ENCODE measurements at places on chromosomes 7 and 10.
A peak's percentile ranks its signal among the peaks of the same experiment; 100 is the strongest.

- no peak for DNase-seq
Observed at GRCh38 chr7:81648716-81649115, 121.1 kb downstream of the HGF start.

- no peak for DNase-seq
Observed at GRCh38 chr10:46289209-46289810, 2.5 kb downstream of the ANTXRL start.

DNA sequence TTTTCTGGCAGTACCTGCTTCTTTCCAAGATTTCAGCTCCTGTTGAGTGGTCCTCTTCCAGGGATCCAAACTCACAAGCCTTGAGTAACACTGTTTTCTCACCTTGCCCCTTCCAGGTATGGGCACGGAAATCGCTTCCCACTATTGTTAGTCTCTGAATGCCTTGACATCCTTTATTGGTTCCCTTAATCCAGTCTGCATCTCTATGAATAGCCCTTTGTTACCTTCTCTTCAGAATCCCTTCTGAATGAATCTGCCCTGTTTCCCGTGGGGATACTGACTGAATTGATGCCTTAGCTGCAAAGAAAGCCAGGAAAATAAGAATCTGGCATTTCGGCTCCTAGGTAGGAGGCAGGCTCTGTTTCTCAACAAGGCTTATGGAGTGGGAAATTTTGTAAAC is 467.7 kb downstream of the PLXNA4 start:
- DNase-seq, result no peak

- no peak for DNase-seq
Observed at GRCh38 chr10:64494901-64495300, 973.7 kb downstream of the REEP3 start.

GRCh38 chr10:96765406-96766240 is 45.3 kb upstream of the PIK3AP1 start:
- DNase-seq, result peak; percentile 43

DNA sequence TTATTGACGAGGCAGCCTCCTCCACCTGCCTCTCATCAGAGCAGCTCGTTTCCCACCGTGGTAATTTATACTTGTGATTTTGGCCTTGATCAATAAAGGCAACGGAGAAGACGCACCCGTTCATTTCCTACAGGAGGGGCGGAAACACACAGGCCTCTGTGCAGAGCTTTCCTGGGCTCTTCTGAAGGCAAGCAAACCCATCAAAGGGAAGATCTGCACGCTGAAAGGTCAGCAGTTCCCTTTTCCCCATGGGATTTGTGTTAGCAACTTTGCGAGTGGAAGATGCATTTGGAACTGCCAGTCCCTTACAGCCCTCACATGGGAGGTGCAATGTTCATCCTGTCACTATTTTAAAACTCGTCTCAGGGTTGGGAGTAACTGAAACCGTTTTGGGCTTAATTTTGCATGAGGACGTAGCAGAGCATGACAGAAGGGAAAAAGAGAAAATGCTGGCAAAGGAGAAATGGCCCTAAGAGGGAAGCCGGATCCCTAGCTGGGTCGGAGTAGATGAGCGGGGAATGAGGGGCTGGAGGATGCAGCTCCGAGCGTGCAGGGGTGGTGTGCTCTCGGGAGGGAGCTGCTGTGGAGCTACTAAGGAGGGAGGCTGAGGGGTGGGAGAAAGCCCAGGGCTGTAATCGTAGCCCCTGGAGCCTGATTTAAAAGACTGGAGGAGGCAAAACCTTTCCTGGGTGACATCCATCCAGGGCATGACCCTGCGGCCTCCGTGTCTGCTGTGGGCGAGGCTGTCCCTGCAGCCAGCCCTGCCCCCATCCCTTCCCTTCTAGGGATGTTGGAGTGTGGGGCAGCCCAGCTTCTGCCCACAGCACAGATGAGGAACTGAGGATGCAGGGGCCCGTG is 111.1 kb upstream of the FAM20C start:
- DNase-seq, result no peak

DNA sequence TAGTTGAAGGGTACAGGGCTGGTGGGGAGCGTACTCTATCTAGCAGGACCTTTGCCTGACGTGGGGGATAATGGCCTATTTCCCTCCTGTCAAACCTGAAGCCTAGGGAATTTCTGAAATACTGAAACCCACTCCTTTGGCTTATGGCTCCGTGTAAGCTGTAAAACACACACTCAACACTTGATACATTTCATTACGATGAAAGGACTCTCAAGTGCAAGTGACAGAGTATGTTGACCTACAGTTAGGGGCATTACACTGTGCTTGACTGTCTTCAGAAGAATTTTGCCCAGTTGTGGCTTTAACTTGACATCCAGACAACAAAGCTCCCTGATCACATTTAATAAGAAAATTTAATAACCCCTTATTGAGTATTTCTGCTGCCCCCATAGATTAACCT is 194.3 kb downstream of the BAMBI start:
- no peak for DNase-seq

DNA sequence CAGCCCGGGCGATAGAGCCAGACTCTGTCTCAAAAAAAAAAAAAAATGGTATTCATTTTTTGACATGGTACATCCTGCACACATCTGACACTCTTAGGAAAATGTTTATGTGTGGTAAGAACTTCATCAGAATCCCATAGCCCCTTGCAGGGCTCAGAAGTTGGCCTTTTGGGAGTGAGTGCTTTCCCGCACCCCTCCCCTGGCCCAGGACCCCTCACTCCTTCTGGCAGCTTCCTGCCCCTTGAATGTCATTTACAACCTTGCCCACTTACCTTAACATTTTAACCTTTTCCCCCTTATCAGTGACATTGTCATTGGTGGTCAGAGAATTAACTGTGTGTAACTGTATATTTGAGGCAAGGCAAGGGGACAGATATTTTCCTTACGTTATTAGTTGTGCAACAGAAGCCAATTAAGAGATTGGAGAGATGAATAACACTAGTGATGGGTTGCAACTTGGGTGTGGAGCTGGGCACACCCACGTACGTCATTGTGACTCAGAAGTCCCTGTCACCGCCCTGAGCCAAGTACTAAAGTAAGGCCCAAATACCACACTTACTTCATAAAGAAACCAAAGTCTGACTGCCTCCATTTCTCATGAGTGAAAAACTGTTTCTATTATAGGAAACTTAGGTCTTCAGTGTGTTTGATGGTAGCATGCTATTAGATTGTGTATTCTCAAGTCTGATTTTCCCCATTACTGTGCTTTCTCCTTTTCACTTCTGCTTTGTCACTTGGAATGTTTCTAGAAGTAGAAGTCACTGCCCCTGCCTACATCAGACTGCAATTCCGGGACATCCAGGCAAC is 31.6 kb downstream of the OGDH start:
- peak; percentile 91 for DNase-seq

GRCh38 chr10:104323760-104324201 is 14.5 kb downstream of the ITPRIP start:
- no peak for DNase-seq

- DNase-seq, result no peak
Observed at GRCh38 chr7:16609842-16610450, 35.6 kb downstream of the ANKMY2 start.

DNA sequence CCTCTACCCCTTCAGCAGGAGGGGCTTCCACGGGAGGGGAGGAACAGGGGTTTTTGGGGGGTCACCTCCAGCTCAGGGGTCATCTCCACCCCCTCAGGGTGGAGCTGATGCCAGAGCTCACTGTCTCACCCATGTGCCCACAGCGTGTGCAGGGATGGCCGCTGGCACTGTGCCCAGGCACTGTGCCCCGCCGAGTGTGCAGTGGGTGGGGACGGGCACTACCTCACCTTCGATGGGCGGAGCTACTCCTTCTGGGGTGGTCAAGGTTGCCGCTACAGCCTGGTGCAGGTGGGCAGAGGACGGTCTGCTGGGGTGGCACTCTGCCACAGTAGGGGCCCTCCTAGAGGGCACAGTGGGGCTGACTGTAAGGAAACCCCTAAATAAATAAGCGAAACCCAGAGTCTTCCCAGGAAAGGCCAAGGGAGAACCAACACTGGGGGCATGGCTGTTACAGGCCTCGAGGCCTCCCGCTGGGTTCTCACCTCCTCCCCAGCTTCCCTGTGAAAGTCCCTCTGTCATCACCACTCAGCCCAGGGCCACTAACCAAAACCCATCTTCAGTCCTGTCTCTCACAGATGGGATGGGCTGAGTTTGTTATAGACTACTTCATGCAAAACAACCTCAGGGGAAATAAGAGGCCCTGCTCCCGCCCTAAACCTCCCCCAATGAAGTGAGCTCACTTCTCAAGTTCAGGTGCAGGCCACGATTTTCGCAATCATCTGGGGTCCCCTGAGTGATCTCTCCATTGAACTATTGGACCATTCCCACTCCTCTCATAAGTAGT is 7.4 kb upstream of the ZNF467 start:
- no peak for DNase-seq

GRCh38 chr10:88986549-88987242 is 3.9 kb upstream of the FAS start:
- no peak for DNase-seq

- no peak for DNase-seq
Observed at GRCh38 chr10:96118604-96119450, 11.3 kb upstream of the ZNF518A start.

- no peak for DNase-seq
Observed at GRCh38 chr10:13955409-13956068, 368.8 kb downstream of the PRPF18 start.

GRCh38 chr10:69655124-69655867 is 25.2 kb downstream of the FAM241B start:
- DNase-seq, result no peak

DNA sequence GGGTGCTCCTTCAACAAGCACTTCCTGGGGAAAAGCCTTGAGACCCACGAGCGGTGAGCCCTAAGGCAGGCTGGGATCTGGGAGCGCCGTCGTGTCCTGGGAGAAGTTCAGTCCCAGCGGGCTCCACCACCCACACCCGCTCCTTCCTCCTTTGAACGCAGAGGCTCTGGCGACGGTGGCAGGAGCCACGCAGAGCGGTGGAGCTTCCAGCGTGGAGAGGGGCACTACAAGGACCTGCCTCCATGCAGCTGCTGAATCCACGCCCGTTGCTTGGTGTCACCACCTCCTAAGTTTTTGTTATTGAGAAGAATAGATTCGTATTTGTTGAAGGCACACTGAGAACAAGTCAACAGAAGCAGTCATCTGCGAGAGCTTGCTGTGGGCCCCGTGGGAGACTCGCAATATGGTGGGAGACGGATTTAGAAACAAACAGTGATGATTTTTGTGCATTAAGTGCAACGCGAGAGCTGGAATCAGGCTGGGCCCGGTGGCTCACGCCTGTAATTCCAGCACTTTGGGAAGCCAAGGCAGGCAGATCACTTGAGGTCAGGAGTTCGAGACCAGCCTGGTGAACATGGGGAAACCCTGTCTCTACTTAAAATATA is 60.1 kb upstream of the SDK1 start:
- no peak for DNase-seq

- no peak for DNase-seq
Observed at GRCh38 chr10:103595933-103596726, 102.6 kb downstream of the NEURL1 start.

- DNase-seq, result no peak
Observed at GRCh38 chr10:101284744-101285463, 55.6 kb upstream of the LBX1 start.

DNA sequence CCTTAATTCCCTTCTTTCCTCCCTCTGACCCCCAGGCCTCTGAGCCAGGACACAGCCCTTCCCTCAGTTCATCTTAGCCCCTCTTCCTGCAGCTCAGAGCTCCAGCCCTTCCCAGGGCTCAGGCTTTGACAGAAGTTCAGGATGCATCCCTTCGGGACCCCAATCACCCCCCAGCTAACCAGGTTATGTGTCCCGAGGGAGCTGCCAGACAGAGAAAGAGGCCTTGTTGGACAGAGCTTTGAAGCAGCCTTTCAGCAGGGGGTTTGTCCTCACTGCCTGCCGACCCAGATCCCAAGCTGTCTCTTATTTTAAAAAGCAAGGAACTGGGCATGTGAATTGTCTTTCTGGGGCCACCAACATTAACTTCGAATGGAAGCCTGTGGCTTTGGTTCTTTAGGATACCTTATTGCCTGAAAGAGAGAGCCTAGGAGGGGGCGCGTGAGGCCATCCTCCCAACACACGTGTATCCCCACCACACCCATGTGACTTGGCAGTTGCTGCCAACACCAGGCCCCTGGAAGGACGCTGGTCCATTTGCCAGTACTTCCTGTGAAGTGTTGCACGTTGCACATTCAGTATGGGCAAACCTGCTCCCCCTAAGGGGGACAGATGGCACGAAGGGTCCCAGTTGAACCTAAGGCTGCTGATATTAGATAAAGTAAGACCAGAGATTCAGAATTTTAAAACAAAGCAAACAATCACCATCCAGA is 858 bp downstream of the CCDC136 start:
- DNase-seq, result no peak

- DNase-seq, result no peak
Observed at GRCh38 chr10:128258421-128258976, 132.3 kb upstream of the MKI67 start.

DNA sequence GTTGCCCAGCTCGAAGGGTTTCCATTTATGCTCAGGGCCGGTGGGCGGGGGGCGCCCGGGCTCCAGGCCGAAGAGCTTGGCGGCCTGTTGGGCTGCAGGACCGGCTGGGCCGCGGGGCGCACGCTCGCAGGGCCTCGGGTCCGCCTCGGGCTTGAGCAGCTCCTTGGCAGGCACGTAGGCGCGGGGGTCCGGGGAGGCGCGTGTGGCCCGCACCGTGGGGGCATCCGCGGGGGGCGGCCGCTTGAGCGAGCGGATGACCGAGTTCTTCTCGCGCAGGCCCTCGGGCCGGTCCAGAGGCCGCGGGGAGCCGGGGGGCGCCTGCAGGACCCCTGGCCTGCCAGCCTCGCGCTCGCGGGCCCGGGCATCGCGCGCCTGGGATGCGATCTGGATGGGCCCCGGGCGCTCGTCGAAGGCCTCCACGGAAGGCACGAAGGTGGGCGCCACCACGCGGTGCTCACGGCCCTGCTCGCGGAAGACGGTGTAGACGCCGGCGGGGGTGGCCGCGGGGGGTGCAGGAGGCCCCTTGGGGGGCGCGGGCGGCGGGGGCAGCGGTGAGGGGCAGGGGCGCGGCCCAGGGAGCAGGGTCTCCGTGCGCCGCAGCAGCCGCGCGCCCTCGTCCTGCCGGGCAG is 35.2 kb downstream of the TNRC18 start:
- no peak for DNase-seq

GRCh38 chr7:134778941-134779740 is at the start of gene CALD1:
TSS of gene CALD1 (plus strand) at chr7:134779634. CDS start at chr7:134867734, 88,100 bp downstream.
- DNase-seq, result peak; percentile 100

- peak; percentile 47 for DNase-seq
Observed at GRCh38 chr10:124992462-124993344, 50.8 kb downstream of the ZRANB1 start.

DNA sequence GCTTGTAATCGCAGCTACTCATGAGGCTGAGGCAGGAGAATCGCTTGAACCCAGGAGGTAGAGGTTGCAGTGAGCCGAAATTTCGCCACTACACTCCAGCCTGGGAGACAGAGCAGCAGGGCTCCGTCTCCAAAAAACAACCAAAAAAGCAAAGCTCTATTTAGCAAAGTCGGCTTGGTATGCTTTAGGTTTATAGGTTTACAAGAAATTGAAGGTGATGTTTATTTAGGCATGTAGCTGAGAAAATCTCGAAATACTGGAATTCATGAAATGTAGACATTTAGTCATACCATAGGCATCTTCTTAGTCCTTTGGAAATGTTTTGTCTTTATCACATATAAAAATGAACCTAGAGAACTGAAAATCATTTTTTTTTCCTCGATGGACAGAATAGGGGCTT is 453.8 kb upstream of the ANKRD30A start:
- DNase-seq, result no peak

GRCh38 chr10:128049226-128050120 is 76.8 kb downstream of the MKI67 start:
- DNase-seq, result no peak
